Kidney epithelial cell (primary cell): ENCODE measurements at places on chromosomes 7 and 10. TPM values are rescaled to one million over a fixed set of nuclear protein-coding genes. Genes with fewer than 3 reads are reported as not detected.

DNA sequence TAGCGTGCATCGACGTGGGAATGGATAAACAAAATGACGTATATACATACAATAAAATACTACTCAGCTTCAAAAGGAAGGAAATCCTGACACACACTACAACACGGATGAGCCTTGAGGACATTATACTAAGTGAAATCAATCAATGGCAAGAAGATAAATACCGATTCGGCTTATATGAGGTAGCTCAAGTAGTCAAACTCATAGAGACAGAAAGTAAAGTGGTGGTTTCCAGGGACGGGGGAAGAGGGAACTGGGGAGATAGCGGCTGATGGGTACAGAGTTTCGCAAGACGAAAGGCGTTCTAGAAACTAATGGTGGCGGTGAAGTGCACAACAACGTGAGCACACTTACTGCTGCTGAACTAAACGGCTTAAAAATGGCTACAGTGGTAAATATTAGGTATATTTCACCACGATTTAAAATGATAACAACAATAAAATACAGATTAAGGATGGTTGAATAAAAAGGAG, 516.7 kb downstream of the PARD3 start:
- no peak for DNase-seq

- DNase-seq, result no peak
Measured at GRCh38 chr10:78199759-78200158, 166.1 kb downstream of the RPS24 start.

DNA sequence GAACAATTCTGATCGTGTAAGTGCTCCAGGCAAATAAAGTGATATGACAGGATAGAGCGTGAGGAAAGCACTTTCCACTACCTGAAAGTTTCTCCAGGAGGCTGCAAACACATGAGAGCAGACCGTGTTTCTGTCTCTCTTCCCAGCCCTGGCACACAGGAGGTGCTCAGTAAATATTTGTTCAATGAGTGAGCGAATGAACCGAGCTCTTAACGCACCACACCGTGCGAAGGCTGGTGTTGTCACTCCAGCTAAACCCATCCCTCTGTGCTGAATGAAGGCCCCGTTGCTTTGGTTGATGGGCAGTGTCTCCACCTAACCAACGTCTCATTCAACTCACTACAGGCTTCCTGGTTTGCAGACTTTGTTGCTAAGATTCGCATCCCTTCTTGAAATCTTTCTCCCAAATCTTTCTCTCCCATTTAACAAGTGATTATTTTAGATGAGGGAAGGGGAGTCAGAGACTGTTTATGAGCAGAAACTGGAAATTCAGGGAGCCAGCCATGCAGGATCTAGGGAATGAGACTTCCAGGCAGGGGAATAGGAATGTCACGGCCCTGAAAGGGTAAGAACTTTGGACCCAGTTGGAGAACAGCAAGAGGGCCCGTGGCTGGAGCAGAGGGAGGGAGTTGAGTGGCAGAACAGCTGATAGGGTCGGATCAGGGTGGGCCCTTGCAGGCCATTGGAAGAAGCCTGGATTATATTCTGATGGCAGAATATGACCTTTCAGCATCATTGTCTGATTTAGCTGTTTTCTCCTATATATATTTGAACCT, 282.6 kb downstream of the CAMK1D start:
- no peak for DNase-seq

- DNase-seq, result peak; percentile 100
Measured at GRCh38 chr10:93458821-93459257, 23.3 kb downstream of the MYOF start.

GRCh38 chr10:117255835-117256460, 15.0 kb downstream of the SLC18A2 start:
- no peak for DNase-seq

GRCh38 chr7:157818701-157819454, 482.1 kb downstream of the DNAJB6 start:
- DNase-seq, result no peak

DNA sequence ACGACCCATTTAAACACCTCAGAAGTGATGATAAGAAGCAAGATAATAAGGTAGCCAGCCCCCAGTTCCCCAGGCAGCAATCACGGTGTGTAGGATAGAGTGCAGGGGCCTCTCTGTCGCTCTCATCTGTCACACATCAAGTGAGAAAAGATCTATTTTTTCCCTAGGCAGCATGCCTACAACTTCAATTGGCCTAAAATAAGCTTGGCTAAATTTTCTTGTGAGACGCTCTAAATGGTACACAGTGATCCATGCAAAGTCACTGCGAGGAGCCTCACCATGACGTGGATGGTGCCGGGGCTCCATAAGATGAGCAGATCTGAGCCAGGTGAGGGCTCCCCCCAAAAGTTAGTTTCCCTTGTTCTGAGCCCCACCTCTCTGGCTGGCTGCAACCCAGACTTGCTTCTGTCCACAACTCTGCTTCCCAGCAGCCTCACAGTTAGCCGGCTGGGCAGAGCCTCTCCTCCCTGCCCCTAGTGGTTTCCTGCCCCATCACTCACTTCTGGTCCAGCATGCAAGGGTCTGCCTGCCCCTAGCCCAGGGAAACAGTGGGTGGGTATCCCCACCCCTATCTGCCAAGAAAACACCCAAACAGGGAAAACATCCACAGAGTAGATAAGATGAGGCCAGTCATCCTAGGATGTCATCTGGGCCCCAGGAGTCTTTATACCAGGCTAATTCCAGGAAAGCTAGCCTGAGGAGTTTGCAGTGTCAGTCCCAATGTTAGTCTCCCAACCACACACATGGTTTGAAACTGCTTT, 342.1 kb downstream of the GRID1 start:
- no peak for DNase-seq

GRCh38 chr7:23594879-23595604, 2.1 kb upstream of the CCDC126 start:
- peak; percentile 31 for DNase-seq

DNA sequence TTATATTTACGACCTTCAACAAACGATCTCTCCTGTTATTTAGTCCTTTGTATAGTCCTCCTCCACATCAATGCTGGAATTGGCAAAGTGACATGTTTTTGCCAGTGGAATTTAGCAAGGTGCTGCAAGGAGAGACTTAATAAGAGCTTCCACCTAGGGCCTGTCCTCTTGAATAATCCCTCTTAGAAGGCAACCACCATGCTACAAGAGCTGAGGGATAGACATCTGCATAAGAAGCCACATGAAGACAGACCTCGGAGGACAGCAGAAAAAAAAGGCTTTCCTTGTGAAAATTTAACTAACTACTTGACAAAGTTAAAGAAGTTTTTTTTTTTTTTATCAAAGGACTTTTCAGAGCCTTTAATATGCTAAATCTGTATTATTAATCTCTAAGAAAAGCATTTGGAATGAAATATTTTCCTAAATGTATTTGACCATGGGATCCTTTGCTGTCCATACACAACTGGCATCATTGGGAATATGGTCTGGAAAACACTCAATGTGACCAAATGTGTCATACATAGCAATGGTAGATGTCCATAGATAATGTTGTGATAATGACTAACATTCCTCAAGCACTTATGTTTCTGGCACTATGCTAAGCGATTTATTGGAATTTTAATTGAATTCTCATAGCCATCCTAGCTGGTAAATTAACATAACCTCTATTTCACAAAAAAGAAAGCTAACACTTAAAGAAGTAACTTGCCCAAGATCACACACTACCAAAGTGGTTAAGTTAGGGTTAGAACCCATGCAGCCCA, 13.2 kb downstream of the HYCC1 start:
- no peak for DNase-seq

DNA sequence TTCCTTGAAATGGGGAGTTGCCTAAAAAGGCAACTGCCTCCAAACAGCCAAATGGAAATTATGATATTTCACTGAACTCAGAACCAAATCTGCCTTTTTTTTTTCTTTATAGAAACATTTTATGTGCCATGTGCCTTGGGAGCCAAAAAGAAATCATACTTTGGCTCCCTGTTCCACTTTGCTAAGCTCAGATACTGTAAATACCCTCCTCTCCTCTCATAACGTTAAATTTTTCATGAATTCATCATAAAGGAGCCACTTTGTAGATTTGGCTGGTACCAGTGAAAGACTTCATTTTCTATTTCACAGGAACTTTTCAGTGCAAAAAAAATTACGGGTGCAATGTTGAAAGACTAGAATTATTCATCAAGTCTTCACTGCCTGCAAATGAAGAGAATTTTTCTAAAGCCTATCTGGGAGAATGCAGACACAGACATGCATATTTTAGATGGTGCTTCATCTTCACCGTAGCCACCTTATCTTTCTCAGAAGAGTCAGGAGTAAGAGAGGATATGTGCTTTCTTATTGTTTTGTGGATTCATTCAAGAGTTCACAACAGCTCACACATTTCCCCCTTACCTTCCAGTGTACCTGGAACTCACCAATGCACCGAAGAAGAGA, 742.3 kb upstream of the GALNT17 start:
- no peak for DNase-seq

DNA sequence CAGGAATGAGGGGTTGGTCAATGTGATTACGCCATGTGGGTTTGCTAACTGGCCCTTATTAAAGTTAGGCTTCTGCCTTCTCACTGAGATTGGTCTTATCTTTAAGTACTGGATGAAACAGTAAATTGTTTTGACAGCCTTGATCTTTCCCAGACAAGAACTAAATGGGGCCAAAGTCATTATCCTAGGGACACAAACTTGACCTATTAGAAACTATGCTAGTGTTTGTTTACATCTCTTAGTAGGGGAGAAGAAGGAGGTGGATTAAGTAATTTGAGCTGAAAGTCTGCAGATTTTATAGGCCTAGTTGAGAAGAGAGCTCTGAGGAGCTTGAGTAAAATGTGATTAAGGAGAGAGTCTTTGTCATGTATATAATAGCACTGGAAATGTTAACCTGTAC, 386.9 kb downstream of the HTR7 start:
- no peak for DNase-seq

GRCh38 chr10:63896992-63897391, 375.8 kb downstream of the REEP3 start:
- DNase-seq, result no peak

DNA sequence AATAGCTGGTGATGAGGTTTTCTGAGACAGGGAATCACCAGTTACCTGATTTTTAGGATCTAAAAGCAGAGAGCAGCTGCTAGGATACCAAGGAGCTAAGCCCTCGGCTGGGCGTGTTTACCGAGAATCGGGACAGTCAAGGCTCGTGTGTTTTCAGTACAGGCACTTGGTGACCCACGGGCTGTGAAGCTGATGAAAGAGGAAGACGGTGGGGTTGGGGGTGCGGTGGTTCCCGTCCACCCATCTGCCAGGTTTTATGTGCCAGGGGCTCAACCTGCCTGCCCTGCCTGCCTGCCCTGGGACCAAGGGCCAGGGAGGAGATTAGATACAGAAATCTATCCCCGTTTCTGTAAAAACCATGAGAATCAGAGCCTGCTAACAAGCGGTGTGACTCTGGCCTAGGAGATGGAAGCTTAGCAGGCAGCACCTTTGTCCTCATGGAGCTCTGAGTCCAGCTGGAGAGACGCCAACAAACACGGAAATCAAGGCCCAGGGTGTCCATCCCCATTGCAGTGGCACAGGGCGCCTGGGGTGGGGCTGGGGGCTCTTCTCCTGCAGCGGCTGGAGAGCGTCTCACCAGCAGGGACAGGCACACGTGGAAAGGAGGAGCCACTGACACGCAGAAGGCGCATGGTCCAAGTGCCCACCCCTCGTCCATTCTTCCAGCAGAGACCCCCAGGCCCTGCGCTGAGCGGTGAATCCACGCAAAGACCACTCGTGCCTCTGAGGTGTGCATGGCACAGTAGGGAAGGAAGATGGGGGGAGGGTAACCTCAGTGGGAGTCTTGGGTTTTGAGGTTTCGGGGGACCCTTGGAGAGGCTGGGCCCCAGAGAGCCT, 265.0 kb upstream of the TCERG1L start:
- no peak for DNase-seq

- no peak for DNase-seq
Measured at GRCh38 chr7:11910253-11910652, 78.3 kb upstream of the THSD7A start.

DNA sequence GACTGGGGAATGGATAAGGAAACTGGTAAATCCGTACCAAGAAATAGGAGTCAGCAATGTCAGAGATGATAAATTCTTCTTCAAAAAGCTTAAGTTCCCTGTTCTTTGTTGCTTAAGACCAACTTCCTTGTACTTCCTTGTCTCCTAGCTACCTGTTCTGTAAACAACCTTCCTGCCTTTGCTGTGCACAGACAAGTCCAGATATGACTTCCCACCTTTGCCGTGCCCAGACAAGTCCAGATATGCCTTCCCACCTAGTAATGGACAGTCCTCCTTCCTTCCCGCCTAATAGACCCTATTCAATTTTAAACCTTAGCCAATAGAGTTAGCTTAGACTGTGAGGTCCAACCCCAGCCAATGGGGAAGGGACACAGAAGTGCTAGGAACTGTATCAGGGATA, 2.5 kb upstream of the ZNF33A start:
- DNase-seq, result no peak

GRCh38 chr7:5476001-5476400, 52.4 kb upstream of the TNRC18 start:
- DNase-seq, result no peak

DNA sequence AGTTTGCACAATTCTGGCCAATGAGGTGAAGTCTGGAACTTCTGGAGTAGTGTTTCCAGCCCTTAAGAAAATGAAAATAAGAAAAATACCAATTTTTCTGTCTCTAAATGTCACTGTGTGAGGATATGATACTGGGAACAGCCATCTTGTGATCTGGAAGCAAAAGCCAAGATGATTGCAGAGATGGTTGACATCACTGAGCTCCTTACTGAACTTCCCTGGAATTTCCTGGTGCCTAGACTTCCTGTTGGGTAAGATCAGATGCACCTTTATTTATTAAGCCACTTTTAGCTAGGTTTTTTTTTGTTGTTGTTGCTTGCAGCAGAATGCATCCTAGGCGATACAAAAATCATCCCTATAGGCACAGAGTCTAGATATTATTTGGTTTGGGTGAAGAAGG, 27.3 kb upstream of the INHBA start:
- DNase-seq, result no peak

DNA sequence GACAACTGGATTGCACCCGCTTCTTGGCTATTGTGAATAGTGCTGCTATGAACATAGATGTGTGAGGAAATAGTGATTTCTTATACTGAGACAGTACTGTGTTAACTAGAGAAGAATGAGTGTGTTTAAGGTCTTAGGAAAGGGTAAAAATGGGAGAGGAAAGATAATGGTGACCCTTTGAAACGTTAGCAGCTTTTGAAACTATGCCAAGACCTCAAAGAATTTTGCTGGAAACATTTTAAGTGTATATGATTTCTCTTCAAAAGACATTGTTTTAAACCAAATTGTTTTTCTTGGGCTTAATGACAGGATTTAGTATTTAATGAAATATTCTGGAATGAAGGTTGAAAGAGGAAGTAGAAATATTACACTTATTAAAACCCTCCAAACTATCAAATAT, 100.8 kb upstream of the ARHGAP21 start:
- no peak for DNase-seq

ZNF804B gene
- total RNA-seq, result not detected in 2 replicates

C10orf62 gene
- not detected in 2 replicates for total RNA-seq

OR2A12 gene
- not detected in 2 replicates for total RNA-seq

SEMA3A gene
- total RNA-seq, result 6.2 and 6.8 TPM in 2 replicates

SUN3 gene
- not detected in 2 replicates for total RNA-seq

TCAF2 gene
- 0.07 and 0.17 TPM in 2 replicates for total RNA-seq

SFMBT2 gene
- 3.0 and 3.1 TPM in 2 replicates for total RNA-seq

NXPH1 gene
- not detected in 2 replicates for total RNA-seq

SYT15B gene
- total RNA-seq, result 0.21 and 0.82 TPM in 2 replicates
